Lung microvascular endothelial cell (primary cell): ENCODE measurements at places on chromosomes 16 and 17. TPM values are rescaled to one million over a fixed set of nuclear protein-coding genes. Genes with fewer than 3 reads are reported as not detected.
A peak's percentile ranks its signal among the peaks of the same experiment; 100 is the strongest.

GRCh38 chr17:26774291-26775218 is 519.4 kb upstream of the WSB1 start:
- DNase-seq: no peak

GRCh38 chr17:50365649-50366393 is 7.2 kb downstream of the MRPL27 start:
- DNase-seq: no peak

DNA sequence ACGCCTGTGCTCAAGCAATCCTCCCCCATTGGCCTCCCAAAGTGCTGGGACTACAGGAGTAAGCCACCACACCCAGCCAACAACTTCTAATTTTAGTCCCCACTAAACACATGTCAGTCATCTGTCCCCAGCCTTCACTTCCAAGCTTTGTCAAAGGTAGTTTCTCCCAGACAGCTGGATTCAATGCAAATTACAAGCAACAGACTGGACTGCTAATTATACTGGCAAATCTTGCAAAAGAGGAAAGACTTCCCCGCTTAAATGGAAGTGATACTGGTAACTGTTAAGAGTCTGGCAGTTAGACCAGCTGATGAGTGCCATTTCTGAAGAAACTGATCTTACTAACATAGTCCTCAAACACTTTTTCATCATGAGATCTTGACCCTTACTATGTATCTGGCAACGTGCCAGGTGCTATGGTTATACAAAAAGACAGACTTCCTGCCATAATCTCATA is 8.2 kb upstream of the GGA2 start:
- DNase-seq: peak; percentile 71

DNA sequence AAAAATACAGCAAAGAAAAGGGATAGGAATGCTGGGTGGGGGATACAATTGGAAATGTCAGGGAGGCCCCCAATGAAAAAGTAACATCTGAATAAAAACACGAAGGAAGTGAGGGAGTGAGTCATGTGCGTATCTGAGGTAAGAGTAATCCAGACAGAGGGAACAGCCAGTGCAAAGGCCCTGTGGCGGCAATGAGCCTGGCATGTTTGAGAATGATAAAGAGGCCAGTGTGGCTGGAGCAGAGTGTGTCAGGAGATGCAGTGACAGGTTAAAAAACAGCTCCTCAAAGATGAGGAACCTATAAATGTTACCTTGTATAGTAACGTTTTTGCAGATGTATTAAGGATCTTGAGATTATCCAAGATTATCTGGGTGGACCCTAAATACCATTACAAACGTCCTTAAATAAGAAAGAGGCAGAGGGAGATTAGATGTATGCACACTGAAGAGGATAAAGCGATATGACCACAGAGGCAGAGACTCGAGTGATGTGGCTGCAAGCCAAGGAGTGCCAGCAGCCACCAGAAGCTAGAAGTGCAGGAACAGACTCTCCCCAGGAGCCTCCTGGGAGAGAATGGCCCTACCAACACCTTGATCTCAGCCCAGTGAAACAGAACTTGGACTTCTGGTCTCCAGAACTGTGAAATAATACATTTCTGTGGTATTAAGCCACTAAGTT is 17.8 kb upstream of the SLC35B1 start:
- no peak for DNase-seq

DNA sequence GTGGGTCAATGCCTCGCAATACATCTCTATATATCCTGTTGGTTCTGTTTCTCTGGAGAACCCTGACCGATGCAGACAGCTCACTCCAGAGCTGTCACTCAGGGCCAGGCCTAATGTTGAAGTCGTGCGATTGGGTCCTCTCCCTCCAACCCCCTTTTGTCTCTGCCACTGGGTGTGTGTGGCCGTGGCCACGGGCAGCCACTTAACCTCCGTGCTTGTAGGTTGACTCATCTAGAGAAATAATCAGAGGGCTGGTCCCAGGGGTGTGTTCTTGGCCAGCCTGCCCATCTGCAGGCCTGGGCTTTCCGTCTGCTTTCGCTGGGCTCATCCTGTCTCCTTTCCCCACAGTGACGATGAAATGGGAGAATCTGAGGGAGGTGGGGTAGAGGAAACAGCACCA is 7.4 kb downstream of the ADAD2 start:
- peak; percentile 31 for DNase-seq

- no peak for DNase-seq
Measured at GRCh38 chr16:17538927-17539326, 68.2 kb upstream of the XYLT1 start.

DNA sequence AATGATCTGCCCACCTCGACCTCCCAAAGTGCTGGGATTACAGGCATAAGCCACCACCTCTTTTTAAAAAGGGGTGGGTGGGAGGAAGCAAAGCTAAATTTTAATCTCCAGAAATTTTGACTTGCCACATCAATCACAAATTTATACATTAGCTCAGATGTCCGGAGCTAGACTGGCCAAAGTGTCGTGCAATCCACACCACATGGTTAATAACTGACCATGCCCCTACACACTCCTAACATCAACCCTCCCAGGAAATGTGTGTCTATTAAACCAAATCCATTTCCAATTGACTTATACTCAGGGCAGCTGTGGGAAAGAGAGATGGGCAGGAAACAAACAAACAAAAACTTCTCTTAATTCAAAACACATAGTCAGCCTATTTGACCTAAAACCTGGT is 29.9 kb downstream of the SMURF2 start:
- DNase-seq: no peak

GRCh38 chr17:78491236-78492115 is 85.7 kb downstream of the DNAH17 start:
- DNase-seq: no peak

DNA sequence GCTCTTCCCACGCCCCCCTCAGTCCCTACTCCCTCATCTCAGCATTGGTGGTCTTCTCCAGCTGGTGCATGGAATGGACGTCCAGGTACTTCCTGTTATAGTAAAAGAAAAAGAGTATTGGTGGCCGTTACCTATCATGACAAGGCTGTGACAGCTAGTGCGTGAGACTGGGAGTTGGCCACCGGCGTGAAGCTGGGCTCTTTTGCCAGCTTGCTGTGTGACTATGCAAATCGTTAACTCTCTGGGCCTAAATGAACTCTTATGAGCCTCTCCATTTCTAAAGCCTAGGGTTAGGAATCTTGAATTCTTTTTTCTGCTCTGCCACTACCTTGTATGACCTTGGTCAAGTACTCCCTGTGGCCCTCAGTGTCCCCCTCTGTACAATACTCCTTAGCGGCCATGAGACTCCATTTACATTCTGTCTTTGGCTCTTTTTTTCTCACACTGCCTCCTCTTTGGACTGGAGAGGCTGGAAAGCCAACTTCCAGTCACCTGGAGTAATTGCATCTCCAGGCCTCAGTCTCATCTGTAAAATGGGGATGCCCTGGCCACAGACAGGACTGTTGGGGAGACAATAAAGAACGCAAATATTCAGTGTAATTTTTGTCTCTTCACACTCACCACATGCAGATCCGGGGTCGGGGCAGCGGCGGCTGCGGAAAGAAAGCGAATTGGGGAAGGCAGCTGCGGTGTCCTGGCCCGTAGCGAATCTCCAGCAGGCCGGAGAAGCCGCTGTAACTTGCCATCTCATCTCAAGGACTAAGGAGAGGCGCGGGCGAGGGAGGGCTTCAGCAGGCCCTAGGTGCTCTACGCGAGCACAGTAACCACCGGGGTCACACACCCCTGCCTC is 1.1 kb downstream of the CFAP119 start:
- no peak for DNase-seq

The FBXW10B gene
- 0.20 and 0.22 TPM in 2 replicates for total RNA-seq

The KCNJ18 gene
- not detected in 2 replicates for total RNA-seq

The NPTX1 gene
- total RNA-seq: under 0.01 TPM in 2 replicates
